ENCODE measurements at places on chromosomes 7 and 10.

GRCh38 chr10:118926903-118927302 lies 102.6 kb upstream of the NANOS1 start:
- DNase-seq, result no peak

DNA sequence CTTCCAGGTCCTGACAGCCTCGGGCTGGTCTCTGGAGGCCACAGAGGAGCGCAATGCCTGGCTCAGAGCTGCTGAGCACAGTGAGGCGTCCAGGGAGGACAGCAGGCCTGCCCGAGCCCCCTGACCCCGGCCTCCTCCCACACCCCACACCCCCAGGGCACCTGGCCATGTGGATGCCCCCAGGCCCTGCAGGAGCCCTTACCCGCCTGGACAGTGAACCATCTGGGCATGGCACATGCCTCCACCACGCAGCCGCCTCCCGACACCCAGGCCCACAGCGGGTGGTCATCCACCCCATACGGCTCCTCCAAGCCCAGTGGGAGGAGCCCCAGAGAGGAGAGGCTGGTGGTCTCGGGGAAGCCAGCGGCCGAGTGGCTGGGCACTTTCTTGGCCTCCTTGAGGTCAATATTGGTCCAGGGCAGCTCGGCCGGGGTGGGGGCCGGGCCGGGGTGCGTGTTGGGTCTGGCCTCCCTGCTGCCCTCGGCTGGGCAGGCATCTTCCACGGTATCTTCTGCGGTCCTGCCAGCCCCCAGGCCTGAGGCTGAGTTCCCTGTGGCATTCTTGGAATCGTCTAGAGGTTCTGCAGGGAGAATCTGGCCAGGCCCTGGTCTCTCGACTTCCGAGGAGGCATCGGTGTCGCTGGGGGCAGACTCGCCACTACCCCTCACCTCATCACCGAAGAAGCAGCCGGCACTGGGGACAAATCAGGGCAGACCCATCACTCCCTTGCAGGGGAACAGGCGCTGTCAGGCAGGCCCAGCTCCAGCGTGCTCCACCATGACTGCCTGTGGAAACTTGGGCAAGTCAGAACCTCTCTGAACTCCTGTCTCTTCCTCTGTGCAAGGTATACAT lies 18.6 kb downstream of the TECPR1 start:
- DNase-seq, result no peak

GRCh38 chr10:122543676-122544445 lies 16.7 kb upstream of the DMBT1 start:
- peak; percentile 15 for DNase-seq

DNA sequence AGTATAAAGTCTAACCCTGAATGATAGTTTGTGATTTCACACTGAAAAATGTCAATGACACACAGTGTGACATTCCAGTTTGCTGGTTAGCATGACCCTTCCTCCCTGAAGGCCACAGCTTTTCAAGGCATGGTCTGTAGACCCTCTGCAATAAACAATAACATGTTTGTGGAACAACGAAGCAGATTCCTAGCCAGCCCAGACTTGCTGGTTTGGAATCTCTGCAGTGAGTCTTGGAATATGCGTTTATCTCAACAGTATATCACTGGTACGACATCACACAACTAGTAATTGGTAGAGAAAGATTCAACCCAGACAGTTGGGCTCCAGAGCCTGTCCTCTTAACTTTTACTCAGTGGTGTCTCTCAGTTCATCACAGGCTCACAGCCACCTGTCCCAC lies 23.7 kb upstream of the DUSP5 start:
- no peak for DNase-seq

- no peak for DNase-seq
These were observed 235.8 kb downstream of the CELF2 start for GRCh38 chr10:11253385-11254002.

Data from NCI-H82 (cell line).